ENCODE measurements at places on chromosomes 16 and 17.

DNA sequence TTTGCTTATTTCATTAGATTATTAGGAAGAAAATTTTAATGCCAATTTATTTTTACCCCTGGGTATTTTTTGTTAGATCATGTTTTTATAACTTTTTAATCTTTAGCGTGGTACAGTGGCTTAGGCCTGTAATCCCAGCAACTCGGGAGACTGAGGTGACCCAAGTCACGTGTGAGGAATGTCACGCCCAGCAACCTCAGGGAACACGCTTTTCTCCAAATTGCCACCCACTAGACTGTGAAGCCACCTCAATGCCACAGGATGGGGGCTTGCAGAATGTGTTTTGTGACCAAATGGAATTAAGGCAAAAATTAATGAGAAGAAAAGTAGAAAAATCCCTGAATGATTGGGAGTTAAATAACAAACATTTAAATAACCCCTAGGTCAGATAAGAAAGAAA is 141.8 kb downstream of the LAT start:
- DNase-seq = no peak

DNA sequence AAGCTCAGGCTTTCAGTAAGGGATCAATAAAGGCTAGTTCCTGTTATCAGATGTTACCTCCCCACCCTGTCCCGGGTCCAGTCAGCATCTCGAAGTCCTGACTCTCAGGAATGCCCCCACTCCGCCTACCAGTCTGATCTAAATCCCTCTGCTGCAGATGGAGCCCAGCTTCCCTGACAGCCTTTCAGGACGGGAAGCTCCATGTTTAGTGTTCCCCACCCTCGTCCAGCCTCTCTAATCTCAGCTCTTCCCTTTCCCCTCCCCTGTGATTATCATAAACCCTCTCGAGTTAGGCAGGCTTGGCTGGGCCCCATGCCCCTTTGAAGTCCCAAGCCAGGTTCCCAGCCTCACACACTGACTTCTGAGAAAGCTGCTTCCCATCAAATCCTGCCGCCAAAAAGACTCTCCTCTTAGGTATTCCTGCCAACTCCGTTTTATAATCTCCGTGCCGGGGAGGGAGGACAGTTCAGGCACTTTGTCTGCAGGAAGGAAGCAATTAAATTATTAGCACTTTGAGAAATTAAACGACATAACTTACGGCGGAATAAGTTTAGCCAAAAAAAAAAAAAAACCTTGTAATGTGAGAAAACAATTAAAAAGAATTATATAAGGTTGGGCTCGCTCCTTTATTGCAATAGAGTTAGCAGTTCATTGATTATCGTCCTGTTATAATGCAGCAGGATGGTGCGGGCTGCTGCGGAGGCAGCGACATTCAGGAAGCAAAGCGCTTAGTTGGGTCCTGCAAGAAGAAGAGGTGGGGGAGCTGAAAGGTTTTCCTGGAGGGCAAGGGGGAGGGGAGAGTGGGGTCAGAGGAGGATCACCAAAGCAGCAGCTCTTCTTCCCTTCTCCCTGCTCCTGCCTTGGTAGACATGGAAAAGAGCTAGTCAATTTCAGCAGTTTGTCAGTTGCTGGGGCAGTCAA is 16.8 kb upstream of the ETV4 start:
- DNase-seq = no peak

GRCh38 chr16:10850478-10850850 is 26.5 kb upstream of the CIITA start:
- DNase-seq = no peak

- no peak for DNase-seq
Observed at GRCh38 chr16:57604177-57604576, 24.3 kb upstream of the ADGRG1 start.

All from posterior cingulate gyrus (tissue), 11 donors.